ENCODE measurements at places on chromosomes 3 and 15.

DNA sequence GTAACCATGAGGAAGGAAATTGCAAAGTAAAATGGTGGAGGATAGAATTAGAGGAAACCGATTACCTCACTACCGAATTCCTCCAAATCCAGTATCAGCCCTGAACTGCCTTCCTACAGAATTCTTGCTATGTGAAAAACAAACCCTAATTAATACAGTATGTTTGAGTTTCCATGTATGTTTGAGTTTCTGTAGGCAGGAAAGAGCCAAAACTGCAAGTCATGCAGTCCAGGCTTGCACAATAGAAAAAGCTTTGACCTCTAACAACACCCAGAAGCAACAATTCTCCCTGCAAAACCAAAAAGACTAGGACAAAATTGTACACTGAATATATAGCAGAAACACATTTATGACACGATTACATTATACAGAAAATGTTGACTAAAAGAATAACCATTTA lies 614.8 kb downstream of the DIPK2A start:
- no peak for DNase-seq

GRCh38 chr15:31461375-31461774 lies 134.7 kb downstream of the KLF13 start:
- no peak for DNase-seq

GRCh38 chr3:54065140-54065539 lies 57.2 kb upstream of the CACNA2D3 start:
- DNase-seq: no peak

DNA sequence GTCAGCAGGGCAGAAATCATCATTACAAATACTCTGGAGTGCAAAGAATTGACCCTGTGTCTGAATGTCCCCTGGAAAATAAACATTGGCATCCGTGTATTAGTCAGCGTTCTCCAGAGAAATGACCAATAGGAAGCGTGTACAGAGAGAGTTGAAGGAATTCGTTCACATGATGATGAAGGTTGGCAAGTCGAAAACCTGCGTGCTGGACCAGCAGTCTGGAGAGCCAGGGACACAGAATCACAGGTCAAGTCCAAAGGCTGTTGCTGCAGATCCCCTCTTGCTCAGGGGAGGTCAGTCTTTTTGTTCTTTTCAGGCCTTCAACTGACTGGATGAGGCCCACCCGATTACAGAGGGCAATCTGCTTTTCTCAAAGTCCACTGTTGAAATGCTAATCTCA lies 16.6 kb downstream of the GP9 start:
- DNase-seq: no peak

- no peak for DNase-seq
Observed at GRCh38 chr3:19074257-19074900, 73.9 kb upstream of the KCNH8 start.

- DNase-seq: peak; percentile 16
Observed at GRCh38 chr3:185308126-185308754, 54.4 kb upstream of the EHHADH start.

DNA sequence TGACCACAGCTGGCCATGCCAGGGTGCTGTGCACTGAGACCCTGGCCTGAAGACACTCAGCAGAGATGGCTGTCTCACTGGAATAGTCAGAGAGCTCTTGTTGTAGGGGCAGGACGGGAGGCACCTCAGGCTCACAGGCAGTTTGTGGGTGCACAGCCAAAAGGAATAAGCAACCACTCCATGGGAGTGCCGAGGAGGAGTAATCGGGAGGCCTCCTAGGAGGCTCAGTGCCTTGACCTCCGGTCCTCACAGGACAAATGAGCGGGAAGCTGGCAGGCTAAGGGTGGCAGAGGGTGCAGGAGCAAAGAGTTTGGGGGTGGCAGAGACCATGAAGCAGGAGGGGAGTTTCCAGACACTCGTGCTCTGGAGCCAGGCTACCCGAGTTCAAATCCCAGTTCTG lies 81.7 kb downstream of the SMAD6 start:
- DNase-seq: no peak

- no peak for DNase-seq
Observed at GRCh38 chr15:39075311-39075710, 505.6 kb upstream of the THBS1 start.

DNA sequence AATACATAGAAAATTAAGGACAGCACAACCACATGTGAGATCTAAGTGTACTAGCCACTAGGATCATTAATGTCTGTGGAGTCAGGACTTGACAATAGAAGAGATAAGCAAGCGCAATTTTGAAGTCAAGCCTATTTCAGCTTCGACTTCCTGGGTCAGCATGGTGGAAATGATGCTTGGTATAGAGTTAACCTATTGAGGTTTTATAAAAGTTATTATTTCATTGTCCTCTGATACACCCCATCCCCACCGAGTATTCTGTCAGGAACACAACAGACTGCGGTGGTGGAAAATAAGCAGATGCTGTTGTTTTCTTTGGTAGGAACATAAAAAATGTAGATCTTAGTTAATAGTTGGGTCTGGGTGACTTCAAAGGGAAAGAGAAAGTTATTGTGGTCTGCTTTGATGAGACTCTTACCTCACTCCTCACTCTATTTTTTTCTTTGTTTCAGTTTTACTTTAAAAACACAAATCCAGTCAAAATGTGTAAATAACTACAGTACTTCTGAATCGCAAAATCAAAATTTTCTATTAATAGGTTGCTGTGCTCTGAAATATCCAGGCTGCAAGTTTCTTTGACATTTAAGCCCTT lies 82.1 kb downstream of the IL5RA start:
- no peak for DNase-seq

DNA sequence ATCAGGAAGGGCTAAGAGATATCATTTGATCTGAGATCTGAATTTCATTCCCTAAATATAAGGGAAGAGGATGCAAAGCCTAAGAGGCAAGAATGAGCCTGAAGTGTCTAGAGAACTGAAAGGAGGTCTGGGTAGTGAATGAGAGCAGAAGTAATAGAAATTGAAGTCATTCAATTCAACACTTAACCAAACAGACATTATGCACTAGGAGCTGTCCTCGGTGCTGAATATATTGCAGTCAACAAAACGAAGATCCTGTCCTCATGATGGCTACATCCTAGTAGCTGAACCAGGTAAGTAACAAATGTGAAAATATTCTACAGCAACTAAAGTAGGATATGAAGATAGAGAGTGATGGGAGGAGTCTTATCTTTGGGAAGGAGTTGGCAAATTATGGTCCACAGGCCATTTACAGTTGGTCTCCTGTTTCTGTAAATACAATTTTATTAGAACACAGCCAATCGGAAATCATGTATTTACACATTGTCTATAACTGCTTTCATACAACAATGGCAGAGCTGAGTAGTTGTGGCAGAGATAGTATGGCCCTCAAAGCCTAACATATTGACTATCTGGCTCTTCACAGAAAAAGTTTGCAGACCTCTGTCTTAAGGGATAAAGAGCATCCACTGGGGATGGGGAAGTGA lies 192.9 kb upstream of the CADPS start:
- no peak for DNase-seq

DNA sequence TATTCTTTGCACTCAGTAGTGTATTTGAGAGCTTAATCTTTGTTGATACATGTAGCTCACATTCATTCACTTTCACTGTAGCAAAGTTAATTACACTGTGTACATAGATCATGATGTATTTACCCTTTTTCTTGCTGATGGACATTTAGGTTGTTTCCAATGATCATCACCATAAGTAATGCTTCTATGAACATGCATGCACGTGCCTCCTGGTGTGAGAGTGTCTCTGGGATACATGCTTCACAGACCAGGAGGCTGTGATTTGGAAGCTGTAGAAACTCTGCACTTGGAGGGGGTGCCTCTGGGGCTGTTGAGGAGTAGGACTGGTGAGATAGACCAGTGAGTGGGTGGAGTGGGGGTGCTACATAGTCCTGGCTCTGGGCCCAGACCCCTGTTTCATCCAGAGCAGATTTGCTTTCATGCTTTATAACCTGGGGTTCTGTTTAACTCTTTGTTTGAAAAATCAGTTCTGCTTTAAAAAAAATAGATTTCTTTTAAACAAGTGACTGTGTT lies 18.2 kb upstream of the SMAD3 start:
- no peak for DNase-seq

GRCh38 chr15:28997791-28998190 lies 112.0 kb downstream of the APBA2 start:
- no peak for DNase-seq

- no peak for DNase-seq
Observed at GRCh38 chr3:193974671-193975535, 161.0 kb upstream of the HES1 start.

DNA sequence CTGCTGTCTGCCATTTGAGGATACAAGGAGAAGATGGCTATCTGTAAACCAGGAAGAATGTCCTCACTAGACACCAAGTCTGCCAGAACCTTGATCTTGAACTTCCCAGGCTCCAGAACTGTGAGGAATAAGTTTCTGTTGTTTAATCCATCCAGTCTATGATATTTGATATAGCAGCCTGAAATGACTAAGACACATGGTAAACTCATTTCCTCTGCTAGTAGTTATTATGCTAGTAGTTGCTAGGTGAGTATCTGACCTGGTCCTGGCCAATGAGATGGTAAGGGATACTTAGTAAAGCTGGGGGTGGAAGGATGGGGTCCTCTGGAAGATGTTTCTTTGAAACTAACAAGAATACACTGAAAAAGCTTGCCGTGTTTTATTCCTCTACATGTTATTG lies 280.7 kb upstream of the ARHGEF26 start:
- DNase-seq: no peak

GRCh38 chr3:109275702-109276293 lies 40.5 kb downstream of the DPPA2 start:
- DNase-seq: peak; percentile 12

- no peak for DNase-seq
Observed at GRCh38 chr15:33048255-33048654, 146.3 kb downstream of the FMN1 start.

DNA sequence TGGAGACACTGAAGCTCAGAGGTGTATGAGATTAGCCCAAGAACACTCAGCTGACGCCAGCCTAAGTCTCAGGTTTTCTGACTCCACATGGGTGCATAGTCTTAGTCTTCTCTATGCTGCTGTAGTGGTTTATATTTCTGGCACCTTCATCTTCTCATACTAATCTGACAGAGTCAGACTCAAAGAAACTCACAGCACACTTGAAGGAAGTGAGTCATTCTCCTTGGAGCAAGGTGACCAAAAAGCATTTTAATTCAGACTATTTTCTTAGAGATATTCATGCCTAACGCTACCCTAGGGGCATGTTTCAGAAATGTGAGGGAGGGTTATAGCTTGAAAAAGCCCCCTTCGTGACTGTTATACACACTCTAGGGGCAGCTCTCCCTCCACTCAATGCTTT lies 775.3 kb upstream of the ARPP21 start:
- no peak for DNase-seq

DNA sequence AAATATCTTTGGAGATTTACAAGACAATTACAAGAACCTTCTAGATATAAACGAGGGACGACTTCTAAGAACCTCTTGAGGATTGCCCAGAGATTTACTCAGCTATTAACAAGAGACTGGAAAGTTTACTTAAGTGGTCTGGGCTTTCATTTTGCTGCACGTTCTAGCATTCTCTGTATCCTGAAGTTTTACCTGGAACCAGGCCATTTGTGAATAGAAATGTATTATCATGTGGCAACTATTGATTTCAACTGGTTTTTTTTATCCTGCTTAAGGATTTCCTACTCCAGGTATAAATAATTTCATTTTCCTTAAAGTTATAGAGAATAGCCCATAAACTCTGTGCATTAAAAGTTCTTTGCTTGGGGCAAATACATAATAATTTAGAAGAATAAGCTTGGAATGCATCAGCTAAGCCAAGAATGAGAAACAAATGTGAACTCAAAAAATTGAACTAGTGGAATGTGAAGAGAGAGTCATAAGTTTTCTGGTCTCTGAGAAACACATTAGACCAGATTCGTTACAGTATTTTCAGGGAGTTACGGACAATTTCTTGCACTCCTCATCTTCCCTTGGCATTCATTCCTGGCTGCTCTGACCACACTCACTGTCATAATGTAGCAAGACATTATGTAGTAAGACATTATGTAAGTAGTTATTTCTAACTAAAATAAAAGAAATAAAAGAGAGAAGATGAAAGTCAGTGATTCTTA lies 1.3 kb downstream of the AQP9 start:
- no peak for DNase-seq

DNA sequence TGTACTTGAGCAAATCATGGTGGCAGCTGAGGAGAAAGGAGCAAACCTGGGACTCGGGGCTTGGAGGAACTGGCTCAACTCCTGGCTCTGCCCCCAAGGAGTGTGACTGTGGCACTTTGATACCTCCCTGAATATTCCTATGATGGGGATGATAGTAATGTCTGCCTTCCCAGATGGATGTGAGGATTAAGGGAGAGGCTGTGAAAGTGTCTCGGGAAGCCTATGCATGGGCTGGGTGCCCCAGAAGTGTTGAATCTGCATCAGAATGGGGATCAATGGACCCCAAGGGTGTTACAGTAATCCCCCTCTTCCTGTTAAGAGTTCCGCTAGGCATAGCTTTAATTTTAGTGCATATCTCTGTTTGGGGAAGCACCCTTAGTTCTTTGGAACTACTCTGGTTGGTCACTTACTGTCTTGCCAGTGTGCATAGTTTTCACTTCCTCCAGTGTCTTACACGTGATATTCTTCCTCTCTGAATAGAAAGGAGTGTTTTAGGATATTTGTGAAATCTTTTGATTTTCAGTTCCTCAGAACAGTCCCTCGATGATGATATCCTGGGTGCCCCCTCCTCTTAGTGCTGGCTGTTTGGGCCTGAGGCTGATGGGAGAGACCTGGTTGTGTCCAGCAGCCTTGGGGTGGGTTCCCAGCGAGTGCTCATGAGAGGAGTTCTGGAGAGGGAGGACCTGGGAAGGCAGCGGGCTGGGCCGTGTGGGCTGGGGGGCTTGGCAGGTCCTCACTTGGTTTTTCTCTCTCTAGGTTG lies 97.5 kb downstream of the CHDH start:
- no peak for DNase-seq

GRCh38 chr3:65400899-65401298 lies 637.8 kb downstream of the MAGI1 start:
- no peak for DNase-seq

- DNase-seq: no peak
Observed at GRCh38 chr15:84914909-84915605, 30.6 kb downstream of the SLC28A1 start.

GRCh38 chr3:167859610-167860009 lies 124.1 kb downstream of the SERPINI1 start:
- DNase-seq: no peak

DNA sequence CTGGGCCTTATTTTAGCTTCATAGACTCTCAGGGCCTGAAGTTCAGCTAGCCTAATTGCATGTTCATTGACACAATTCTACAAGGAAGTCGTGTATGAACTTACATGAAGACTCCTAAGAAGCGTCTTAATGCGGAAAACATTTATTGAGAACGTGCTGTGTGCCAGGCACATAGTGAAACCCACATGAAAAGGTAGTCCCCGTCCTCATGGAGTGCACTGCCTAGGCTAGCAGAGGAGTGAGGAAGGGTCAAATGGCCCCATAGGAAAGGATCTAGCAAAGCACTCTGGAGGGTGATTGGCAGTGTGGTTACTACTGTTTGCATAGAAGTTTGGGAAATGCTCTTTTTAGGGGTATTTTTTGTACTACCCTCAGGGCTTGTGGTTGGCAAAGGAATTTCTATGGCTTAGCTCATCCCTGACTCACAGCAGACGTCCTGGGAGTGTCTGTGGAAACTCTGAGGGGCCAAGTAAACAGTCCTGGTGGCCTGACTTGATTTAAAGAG lies 854 bp upstream of the NPTN start:
- no peak for DNase-seq
